ENCODE measurements at places on chromosomes 3 and 15.

- DNase-seq: no peak
These were observed 255.7 kb upstream of the WNT5A start for GRCh38 chr3:55742832-55743136.

DNA sequence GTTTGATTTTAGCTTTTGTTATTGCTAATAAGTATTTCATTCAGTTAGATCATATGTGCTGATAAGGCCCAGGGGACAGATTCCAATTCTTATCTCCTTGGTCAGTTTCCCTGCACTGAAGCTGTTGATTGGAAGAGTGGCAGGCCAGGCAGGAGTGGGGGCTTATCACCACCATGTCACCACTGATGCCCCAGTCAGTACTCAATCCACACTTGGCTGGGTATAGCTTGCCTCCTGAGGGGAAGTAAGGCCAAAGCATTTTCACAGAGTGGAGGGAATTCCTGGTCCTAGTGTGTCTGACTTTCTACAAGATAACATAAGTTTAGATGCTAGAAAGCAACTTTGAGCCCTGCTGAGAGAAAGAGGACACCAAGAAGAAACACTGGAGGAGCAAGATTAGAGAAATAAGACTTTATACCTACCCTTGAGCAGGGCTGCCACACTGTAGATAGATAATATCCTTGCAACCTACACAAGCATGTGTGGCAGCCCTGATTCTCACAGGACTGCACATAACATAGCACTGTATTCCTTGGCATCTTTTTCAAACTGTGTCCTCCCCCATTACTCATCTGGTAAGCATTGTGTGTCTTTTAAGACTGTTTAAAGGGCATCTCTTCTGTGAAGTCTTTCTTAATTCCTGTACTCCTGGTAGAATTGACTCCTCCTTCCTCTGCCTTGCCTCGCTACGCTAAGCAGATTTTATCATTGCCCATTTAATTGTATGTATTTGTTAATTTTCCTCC lies 24.3 kb downstream of the OXNAD1 start:
- no peak for DNase-seq

DNA sequence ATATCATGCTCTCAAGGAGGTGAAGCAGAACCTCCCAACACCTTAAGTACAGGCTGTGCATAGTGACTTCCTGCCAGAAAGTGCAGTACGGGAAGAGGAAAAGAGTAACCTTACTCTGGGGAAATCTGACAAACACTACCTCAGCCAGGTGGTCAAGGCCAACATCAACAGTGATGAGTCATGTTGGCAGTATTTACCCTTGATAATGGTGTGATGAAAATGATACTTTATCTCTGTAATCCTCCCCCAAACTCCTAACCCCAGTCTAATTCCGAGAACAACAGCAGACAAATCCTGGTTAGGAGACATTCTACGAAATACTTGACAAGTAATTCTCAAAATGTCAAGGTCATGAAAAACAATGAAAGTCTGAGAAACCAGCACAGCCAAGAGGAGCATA lies 26.5 kb downstream of the ANKDD1A start:
- DNase-seq: no peak

GRCh38 chr15:48028712-48029111 lies 92.1 kb upstream of the SLC24A5 start:
- DNase-seq: no peak

All from stimulated activated CD8-positive, alpha-beta memory T cell treated with anti-CD3 and anti-CD28 coated beads, Interleukin-4, amount 100 ng/mL, for 1 hour (primary cell).